ENCODE measurements at places on chromosomes 3 and 15.

GRCh38 chr3:24704496-24704895, 209.8 kb upstream of the THRB start:
- no peak for DNase-seq

GRCh38 chr15:66400351-66400774, 13.7 kb downstream of the MAP2K1 start:
- no peak for DNase-seq

- DNase-seq, result no peak
Measured at GRCh38 chr3:99332276-99332675, 306.1 kb upstream of the COL8A1 start.

- no peak for DNase-seq
Measured at GRCh38 chr3:189262746-189263145, 91.0 kb downstream of the TPRG1 start.

All from aorta (tissue), 5 donors.